NCI-H1930 (cell line): ENCODE measurements at places on chromosomes 7 and 10.

GRCh38 chr7:116862951-116863670 is 724 bp downstream of the CAPZA2 start:
- no peak for DNase-seq

DNA sequence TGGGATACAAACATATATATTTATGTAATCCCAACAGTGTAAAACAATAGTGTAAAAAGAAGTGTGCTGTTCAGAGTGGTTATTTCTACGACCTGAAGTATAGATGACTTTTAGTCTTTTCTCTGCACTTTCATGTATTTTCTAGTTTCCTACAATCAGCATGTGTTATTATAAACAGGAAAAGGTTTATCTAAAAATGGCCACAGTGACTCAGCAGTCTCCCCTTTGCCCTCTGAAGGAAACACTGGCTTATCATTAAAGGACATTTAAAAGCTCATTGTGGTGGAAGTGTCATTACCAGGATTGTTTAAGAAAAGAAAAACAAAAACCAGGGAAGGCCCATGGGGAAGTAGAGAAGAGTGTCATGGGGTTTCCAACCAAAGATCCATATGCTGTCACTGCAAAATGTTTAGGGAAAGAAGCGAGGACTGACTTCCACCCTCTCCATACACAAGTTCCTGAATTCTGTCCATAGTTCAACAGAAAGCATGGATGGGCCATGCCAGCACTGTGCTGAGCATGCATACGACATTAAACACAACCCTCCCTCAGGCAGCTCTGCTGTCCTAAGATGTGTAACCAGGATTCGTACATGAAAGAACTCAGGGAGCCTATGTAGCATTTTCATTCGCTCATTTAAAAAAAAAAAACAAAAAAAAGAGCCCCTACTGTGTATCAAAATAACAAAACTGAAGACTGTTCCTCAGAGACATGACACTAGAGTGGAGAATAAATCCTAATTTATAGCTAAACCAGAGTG is 10.2 kb downstream of the CYREN start:
- DNase-seq: no peak

DNA sequence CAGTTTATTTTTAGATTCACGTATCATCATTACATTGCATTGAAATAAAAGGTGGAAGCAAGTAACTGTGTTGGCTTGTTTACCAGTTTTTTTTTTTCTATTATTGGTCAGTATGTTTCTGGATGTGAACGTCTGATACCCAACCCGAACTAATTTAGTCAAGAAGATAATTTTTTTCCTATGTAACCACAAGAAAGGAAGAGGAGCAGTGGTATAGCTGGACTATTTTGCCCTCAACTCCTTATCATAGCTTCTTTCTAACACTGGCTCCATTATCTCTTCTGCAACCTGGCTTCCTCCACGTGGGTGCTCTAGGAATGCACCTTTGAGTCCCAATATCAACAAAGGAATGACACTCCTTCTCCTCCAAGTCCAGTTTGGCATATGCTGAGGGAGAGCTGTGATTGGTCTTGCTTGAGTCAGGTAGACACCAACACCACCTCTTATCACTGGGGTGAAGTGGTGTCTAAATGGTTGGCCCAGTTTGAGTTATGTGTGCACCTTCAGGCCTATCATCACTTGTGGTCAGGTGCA is 29.4 kb downstream of the OR9A2 start:
- DNase-seq: no peak

DNA sequence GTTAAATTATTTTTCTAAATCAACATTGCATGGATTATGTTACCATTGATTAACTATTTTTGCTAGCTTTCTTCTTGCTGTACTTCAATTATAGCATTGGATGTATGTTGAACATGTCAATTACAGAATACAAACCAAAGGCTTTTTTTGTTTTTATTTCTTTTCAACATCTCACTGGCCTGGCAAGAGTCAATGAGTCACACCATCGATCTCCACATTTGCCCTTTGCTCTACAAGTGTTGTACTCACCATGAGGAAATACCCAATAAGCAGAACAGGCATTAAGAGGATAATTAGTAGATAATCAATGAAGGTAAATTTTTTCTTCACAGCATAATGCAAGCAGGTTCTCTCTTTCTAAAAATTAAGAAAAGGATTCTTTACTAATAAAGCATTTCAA is 23.3 kb downstream of the ANKRD22 start:
- DNase-seq: no peak

GRCh38 chr10:22643775-22644174 is 70.6 kb downstream of the PIP4K2A start:
- no peak for DNase-seq

- no peak for DNase-seq
Measured at GRCh38 chr7:116194115-116194514, 16.2 kb upstream of the TES start.

- no peak for DNase-seq
Measured at GRCh38 chr10:13184730-13185514, 23.6 kb downstream of the MCM10 start.

GRCh38 chr7:45007106-45007505 is 7.1 kb downstream of the CCM2 start:
- no peak for DNase-seq

- peak; percentile 25 for DNase-seq
Measured at GRCh38 chr10:101031796-101032636, 982 bp downstream of the SFXN3 start.

GRCh38 chr7:33422825-33423645 is 293.7 kb downstream of the BBS9 start:
- DNase-seq: no peak

DNA sequence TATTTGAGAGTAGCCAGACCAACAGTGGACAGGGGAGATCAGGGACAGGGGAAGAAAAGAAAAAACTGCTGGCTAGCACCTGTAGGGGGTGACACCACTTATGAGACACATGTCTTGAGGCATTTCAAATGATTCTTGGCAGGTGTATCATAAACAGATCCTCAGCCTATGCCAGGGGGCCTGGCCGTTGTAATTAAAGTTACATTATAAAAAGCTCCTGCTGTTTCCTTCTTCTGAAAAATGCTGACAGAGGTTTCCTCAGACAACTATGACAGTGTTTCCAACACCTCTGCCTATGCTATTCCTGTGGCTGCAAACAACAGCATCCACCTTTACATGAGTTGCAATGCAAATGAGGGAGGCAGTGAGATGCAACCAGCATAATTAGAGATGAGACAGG is 281.0 kb upstream of the PTER start:
- DNase-seq: no peak

DNA sequence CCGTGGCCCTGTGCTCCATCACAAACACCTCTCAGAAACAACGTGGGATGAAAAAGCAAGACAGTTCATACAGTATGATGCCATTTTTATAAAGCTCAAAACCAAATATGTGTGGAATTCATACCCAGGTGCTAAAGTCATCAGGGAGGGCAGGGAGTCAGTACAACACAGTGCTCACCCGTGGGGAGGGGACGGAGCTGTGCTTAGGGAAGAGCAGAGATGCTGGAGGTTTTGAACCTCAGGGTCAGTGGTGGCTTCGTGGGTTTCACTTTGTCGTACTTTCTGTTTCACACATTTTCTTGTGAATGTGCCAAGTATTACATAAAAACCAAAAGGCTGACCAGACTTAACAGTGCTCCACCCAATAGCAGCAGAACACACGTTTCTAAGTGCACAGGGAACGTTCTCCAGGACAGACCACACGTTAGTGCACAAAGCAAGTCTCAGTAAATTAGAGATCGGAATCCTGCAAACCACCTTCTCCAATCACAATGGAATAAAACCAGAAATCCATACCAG is 21.2 kb downstream of the ZMIZ2 start:
- DNase-seq: no peak

- DNase-seq: no peak
Measured at GRCh38 chr10:76026176-76026771, 594.9 kb downstream of the LRMDA start.

GRCh38 chr10:24992512-24993133 is 23.3 kb downstream of the ENKUR start:
- DNase-seq: no peak

DNA sequence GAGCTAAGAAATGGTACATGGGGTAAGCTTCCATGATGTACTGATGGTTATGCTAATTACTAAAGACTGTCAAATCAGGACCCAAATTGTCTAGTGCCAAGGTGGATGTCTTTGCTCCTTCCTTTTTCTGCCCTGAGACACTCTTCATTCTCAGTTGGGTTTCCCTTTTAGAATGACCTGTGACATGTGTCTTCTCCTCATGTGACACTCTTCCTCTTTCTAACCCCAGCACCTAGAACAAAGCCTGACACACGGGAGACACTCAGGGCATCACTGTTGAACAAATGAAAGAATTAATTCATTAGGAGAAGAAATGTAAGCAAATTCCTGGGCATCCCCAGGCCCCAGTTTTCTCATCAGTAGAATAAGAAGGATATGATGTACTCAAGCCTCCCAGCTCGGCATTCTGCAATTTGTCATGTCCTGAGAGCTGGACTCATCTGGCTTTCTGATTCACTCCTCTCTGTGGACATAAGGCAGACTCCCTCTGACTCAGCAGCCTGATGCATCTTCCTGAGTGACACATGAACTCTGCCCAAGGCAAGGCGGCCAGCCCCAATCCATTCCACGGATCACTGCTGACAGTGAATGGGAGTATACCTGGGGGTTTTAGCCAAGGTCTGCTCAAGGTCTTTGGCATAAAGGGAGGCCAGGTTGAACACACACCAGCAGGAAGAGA is 473.8 kb downstream of the KCNMA1 start:
- DNase-seq: no peak

DNA sequence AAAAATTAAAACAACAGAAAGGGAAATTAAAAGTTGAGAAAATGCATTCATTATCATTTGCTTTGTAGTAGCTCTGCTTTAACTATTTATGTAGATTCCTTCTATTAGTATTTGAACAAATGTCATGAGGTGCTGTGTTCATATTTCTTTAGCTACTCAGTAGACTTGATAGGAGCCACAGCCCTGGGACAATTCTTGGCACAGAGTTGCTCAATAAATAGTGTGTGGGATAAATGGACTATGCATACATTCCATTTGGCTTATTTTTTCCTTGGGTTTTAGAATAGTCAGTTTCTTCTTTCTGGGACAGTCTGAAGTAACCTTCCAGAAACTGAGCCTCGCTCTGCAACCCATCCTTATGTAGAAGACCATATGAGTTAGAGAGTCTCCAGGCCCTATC is 13.4 kb downstream of the RPP30 start:
- no peak for DNase-seq

DNA sequence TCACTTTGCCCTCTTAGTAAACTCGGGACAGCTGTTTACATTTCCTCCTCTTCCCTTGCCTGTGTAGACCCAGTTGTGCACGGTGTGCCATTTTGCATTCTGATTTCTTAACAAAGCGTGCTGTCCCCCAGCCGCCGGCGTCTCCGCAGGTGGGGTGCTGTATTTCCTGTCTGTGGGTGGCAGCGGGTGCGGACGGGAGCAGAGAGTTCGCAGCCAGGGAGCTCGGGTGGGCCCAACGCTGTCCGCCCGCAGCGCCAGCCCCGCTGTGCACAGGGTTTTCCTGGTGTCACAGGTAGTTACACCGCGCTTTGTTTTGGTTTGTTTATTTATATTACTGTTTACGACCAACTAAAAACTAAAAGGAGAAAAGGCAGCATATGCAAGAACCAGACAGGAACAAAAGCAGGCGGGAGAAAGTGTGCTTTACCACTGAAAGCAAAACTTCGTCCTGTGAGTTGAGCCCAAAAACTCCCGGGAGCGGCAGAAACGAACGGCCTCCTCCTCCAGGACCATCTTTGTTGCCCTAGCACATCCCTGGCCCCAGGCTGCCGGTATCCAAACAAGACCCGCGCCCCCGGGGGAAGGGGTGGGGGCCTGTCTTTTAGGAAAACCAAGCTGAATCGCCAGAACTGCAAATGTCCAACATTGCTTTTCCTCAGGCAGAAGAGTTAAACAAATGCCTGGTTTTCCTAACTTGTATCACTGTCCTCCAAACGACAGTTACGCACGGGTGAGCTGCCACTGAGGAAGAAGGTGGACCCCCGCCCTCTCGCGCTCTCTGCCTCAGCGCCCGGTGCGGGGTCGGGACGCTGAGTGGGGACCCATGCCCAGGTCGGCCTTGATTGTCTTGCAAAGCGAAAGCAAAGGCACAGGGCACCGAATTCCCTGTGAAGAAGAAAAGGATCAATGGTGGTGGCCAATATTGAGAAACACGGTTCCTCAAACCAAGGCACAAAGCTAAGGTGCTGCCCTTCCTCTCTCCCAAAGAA is 45.9 kb upstream of the DRGX start:
- DNase-seq: no peak

DNA sequence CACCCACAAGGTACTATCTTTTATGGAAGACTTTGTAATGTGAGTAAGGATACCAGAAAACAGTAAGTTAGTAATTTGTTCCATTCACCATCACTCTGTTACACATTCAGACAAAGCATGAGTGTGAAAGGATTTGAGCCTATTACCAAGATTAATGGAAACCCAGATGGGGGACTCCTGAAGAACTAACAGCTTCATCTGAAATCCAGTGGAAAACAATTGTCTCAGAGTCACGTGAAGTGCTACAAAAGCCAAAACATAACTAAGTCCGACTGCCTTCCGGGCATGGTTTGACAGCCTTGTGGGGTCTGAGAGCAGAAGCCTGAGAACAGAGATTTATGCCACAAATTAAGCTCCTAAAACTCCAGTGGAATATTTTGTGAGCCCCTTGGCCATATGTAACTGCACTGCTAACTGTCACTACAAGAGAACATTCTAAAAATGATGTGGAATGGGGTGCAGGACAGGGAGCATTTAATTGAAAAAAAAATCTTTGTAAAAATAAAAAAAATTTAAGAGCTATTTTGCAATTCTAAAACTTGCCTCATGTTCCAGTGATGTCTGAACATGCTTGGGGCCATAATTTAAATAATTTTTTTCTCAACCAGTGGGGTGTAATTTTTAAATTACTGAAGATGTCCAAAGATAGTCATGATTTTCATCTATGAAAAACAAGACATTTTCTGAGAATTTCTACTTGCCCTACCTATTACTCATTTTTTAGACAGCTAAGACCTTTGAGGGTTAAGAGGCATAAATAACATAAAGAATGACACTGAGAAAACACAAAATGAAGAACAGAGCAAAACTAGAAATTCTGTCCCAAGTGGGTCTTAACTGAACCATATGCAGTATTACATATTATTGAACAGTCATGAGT is 555.0 kb downstream of the INHBA start:
- no peak for DNase-seq

GRCh38 chr7:108660465-108660864 is 90.8 kb downstream of the DNAJB9 start:
- no peak for DNase-seq

DNA sequence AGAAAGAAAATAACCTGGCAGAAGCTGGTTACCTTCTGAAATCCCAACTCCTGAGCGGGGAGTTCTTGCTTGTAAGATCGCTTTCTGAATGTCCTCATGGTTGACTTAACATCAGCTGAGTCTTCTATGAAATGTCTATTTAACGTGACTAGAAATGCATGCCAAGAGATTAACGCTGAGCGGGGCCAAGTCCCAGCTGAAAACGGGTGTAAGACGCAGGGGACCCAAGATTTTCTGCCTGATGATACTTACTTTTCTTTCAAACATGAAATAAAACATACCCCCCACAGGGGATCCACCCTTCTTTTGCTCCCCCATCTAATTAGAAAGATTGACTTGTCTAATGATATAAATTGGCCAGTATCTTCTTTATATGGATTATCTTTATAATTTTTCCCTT is 14.9 kb downstream of the OR9A2 start:
- no peak for DNase-seq
